MV-4-11 (cell line): ENCODE measurements at places on chromosomes 2 and 18.

GRCh38 chr2:83067947-83068346 lies 1391.1 kb downstream of the SUCLG1 start:
- no peak for DNase-seq

- no peak for DNase-seq
Observed at GRCh38 chr2:85893428-85894258, 4.9 kb upstream of the ST3GAL5 start.

DNA sequence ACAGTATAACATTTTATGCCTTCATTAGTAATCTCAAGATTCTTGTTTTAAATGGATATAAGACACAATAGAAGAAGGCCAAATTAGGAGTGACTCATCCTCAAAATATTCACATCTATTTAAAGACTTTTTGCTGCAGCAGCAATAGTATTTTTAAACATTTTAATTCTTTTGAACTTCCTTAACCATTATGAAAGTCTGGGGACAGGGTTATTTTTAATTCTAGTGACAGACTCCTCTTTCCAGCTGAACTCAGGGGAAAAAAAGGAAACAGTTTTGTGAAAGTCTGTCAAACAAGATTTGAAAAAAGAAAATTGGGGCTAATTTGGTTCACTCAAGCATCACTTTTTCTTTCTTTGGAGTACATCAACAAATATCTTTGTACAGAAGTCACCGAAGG lies 541.8 kb downstream of the NUP35 start:
- DNase-seq: peak; percentile 12

DNA sequence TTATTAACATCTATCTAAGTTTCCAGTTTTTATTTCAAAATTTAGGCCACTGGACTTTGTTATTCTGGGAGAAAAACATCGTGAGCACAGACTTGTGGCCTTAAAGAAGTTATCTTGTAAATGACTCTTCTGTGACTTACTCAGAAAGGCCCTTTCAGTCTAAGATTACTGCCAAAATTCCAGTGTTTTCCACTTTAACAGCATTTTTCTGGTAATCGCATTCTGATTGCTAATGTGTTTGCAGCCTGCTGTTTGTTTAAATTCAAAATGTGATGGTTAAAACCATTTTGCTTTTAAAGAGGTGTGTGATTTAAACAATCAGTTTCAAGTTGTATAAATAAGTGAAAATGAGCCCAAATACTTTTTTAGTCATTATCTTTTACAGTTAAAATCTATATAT lies 136.7 kb upstream of the DAPL1 start:
- DNase-seq: no peak

DNA sequence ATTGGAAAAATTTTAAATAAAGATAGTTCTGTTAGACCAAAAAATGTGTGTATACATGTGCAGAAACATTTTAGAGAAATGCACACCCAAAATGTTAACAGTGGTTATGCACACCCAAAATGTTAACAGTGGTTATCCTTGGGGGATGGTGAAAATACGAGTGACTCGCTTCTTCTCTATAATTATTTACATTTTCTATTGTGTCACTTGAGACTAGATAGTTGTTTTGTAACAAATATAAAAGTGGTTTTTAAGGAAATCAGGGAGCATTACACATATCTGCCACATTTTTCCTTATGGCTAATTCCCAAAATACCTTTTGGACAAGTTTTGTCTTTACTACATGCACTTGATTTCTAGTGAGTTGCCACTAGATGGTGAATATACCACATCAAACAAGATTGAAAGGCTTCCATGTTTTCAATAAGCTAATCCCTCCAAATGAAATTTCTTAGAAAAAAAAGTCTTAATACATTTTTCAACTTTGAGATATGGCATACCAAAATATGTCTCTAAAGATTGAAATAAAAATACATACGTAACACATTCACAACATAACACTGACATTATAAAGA lies 9.0 kb upstream of the HIBCH start:
- no peak for DNase-seq

- no peak for DNase-seq
Observed at GRCh38 chr2:173884025-173884802, 81.0 kb downstream of the SP3 start.

DNA sequence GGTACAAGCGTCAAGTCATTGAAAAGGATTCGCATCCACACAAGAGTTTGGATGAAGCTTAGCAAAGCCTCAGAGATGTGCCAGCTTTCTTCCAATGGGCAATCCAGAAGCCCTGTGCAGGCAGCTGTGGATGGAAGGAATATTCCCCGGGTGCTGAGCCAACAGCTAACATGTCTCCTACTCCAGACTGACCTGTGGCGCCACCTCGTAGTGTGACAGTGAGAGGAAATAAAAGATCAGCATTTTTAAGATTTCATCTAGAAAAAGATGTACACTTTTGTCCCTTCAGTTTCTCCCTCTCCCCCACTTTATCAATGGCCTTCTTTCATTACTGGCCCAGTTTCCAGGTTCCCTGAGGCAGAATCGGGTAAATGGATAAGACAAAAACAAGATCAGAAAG lies 48.9 kb upstream of the SPATS2L start:
- DNase-seq: no peak
